NCI-H524 (cell line): ENCODE measurements at places on chromosomes 2 and 18.

GRCh38 chr2:85843543-85843942, 45.2 kb downstream of the ST3GAL5 start:
- no peak for DNase-seq

DNA sequence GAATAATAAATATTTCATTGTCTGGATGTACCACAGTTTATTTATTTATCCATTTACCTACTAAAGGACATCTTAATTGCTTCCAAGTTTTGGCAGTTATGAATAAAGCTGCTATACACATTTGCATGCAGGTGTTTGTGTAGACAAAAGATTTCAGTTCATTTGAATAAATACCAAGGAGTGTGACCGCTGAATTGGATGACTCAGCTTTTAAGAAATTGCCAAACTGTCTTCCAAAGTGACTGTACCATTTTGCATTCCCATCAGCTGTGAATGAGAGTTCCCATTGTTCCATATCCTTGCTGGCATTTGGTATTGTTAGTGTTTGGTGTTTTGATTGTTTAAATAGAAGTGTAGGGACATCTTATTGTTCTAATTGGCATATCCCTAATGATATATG, 36.2 kb upstream of the FMNL2 start:
- DNase-seq: no peak

DNA sequence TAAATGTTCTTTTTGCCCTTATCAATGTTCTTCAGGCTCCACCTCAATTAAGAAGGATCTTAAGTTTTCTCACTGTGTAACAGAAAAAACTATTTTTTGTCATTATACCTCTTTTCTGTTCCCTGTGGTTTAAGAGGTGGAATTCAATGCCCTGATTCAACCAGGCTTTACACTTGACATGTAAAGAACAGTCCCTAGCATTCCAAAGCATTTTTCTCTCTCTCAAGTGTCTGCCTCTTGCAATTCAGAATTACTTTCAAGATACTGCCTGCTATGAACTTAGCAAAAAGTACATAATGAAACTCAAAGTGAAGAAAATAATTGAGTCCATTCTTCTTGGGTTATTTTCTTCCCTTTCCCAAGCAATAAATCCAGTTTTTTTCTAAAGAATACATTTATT, 160.6 kb upstream of the NOL4 start:
- no peak for DNase-seq

- no peak for DNase-seq
Measured at GRCh38 chr18:67582488-67582887, 66.0 kb upstream of the DSEL start.

- no peak for DNase-seq
Measured at GRCh38 chr2:36147670-36148390, 207.7 kb upstream of the CRIM1 start.

GRCh38 chr18:36326771-36327170, 29.3 kb downstream of the FHOD3 start:
- DNase-seq: no peak
